ENCODE measurements at places on chromosomes 3 and 15.
A peak's percentile ranks its signal among the peaks of the same experiment; 100 is the strongest.

DNA sequence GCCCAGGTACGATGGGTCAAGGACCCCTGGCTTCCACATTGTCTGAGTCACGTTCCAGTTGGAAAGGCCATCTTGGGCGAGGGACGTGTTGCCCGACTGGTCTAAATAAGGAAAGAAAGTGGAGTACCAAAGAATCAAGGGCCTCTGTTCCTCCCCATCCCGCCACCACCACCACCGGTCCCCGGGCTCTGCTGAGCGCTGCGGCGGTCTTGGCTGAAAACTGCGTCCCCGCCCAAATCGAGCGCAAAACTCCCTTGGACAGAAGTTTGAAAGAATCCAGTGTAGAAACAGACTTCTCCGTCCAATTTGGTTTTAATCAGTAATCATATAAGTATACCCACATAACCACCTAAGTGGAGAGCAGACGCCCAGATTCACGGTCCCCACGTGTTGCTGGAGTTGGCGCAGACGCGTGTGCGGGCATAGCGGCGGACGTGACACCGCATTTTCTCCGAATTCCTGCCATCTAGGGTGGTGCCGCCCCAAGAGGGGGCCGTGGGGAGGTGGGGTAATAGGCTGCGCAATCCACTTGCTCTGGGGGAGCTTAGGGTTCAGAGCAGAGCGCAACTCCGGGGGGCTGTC is 243.8 kb upstream of the TOPAZ1 start:
- DNase-seq = peak; percentile 26

- no peak for DNase-seq
Measured at GRCh38 chr3:118244761-118245160, 789.9 kb downstream of the IGSF11 start.

- no peak for DNase-seq
Measured at GRCh38 chr3:184375747-184376461, 2.1 kb downstream of the THPO start.

DNA sequence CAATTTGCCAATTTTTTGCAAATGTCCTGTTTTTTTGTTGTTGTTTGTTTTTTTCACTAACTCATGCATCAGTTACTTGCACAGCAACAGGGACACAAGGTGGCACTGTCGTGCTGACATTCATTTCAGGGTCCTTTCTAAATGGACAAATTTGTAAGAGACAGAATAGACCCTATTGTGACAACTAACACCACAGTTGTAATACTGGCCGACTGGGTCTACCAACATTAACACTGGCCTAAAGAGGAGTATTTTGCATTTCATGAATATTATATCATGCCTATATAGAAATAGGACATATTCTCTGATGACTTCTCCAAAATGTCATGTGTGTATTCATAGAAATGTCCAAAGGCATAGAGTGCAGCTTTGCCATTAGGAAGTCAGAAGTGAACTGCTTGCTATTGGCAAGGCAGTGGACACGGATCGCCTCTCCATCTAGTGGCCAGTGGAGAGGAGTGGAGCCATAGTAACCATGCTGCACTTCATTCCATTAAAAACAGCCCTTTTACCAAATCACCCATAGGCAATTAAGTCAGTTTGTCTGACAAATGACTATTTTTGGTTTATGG is 54.8 kb downstream of the ZBTB20 start:
- peak; percentile 65 for DNase-seq

- DNase-seq = no peak
Measured at GRCh38 chr15:68330901-68331300, 53.4 kb downstream of the FEM1B start.

DNA sequence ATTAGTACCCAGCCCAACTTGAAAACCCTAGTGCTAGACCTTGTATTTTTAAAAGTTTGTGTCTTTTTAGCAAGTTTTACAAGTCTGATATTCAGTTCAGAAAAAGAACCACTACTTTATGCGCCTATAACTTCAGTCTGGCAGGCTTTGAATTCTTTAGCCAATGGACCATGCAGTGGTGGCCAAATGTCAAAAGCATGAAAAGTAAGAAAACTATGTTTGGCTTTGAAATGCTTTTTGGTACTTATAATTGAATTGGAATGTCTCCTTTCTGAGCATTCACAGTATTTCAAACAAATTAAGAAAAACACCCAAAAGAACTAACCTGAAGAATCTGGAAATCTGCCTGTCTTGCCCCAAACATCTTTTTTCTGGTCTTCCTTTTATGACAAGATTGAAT is 12.8 kb downstream of the WDR48 start:
- DNase-seq = no peak

GRCh38 chr3:72630327-72630968 is 217.8 kb downstream of the SHQ1 start:
- peak; percentile 88 for DNase-seq

DNA sequence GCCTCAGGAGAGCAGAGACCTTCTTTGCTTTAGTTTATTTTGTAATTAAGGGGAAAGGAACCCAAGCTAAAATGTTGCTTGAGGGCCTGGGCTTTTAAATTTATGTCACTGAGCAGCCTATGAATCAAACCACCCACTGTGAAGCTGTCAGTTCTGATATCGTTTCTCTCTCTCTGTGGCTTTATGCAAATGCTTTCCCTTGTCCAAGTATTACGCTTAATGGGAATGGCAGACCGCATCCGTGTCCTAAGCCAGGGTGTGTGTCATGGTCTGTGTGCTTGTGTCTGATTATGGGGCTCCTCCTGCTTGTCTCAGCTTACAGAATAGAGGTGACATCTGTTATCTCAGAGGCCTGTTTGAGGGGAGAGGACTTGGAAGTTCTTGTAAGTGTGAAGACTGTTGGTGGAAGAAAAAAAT is 82.4 kb downstream of the EBLN2 start:
- DNase-seq = peak; percentile 81

- no peak for DNase-seq
Measured at GRCh38 chr3:195758721-195759353, 38.1 kb downstream of the MUC20 start.

DNA sequence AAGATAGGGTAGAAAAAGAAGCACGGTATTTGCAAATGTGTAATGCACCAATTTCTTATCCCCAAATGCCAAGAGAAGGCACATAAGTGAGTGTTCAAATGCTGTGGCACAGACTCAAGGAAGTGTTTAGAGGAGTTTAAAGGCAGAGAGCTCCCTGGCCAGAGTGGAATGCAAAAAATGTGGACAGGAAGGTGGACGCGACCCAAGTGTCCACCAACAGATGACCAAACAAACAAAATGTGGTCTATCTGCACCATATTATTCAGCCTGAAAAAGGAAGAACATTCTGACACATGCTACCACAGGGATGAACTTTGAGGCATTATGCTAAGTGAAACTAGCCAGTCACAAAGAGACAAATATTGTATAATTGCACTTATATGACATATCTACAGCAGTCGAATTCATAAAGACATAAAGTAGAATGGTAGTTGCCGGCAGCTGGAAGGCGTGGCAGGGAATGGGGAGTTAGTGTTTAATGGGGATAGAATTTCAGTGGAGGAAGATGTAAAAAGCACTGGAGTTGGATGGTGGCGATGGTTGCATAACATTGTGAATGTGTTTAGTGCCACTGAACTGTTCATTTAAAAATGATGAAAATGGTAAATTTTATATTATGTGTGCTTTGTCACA is 126.6 kb downstream of the SRGAP3 start:
- no peak for DNase-seq

GRCh38 chr3:154242766-154243165 is 81.5 kb downstream of the DHX36 start:
- no peak for DNase-seq

- no peak for DNase-seq
Measured at GRCh38 chr15:88231909-88232644, 24.5 kb downstream of the NTRK3 start.

GRCh38 chr3:3579658-3580057 is 219.6 kb upstream of the LRRN1 start:
- DNase-seq = no peak

- DNase-seq = no peak
Measured at GRCh38 chr3:11289864-11290263, 17.7 kb downstream of the ATG7 start.

- DNase-seq = no peak
Measured at GRCh38 chr3:29627136-29628117, 346.6 kb downstream of the RBMS3 start.

DNA sequence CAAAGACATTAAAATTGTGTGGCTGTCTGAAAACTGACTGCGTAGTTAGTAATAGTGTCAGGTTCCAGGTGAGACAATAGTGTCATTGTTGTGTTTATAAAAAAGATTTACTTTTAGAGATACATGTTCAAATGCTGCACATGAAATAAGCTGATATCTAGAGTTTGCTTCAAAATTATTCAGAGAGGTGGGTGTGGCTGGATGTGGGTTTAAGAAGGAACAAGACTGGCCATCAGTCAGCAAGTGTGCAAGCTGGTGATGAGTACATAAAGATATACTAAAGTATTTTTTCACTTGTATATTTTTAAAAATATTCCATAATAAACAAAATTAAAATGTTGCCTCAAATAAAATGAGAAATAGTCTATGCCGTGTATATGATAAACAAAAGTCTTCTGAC is 190.6 kb downstream of the ARRDC4 start:
- no peak for DNase-seq

DNA sequence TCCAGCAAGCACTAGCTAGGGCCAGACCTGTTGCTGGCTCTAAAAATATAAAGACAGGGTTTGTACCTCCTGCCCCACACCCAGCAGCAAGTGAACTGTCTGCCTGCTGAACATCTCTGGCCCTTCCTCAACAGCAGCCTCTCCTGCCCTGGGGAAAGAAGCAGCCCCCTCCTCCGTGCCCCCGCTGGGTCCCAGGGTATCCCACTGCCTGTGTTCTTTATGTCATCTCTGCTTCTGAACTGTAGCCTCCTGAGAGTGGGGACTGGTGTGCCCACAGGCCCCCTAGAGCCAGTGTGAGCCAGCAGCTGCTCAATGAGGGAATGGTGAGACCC is 54.5 kb downstream of the ACAD9 start:
- no peak for DNase-seq

GRCh38 chr3:110493438-110494092 is 578.1 kb upstream of the NECTIN3 start:
- no peak for DNase-seq

DNA sequence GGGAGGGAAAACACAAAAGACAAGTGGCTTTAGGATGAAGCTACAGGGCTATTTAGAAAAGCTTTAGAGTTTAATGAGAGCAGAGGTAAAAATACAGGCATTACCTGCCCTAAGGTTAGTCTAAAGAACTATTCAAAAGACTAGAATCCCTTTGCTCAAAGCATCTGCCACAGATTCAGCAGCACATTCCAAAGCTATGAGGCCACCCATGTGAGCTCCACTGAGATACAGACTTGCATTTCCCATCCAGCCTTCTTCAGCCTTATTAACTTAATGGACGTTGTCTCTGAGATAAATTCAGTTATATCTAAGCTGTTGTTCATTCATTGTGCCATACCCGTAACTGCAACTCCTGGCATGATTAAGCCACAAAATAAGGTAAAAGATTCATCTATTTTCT is 25.4 kb downstream of the CXCR6 start:
- no peak for DNase-seq

GRCh38 chr15:67550522-67550921 is 8.0 kb downstream of the MAP2K5 start:
- DNase-seq = no peak

GRCh38 chr15:64739577-64740143 is 35.7 kb downstream of the RBPMS2 start:
- DNase-seq = no peak

GRCh38 chr3:141291559-141292355 is 60.1 kb downstream of the PXYLP1 start:
- no peak for DNase-seq

DNA sequence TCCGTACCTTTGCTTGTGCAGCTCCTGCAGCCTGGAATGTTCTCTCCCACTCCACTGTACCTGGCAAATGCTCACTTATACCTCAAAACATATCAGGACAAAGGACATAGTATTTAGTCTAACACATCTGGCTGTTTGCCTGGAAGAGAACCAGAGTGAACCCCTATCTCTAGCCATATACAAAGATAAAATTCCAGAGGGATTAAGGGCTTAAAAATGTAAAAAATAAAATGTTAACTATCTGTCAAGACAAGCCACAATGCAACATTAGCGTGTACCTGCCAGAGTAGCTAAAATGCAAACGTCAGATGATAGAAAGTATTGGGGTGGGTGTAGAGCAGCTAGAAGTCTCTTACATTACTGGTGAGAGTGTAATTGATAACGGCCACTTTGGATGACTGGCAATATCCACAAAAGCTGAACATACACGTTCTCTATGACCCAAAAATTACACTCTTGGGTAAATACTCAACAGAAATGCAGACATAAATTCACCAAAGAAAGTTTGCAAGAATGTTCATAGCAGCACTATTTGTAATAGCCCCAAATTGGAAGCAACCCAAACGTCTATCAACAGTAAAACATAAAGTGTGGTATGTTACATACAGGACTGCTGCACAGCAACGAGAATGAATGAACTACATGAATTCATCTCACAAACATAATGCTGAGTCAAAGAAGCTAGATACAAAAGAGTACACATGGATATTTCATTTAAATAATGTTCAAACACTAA is 18.2 kb upstream of the ADPGK start:
- no peak for DNase-seq

DNA sequence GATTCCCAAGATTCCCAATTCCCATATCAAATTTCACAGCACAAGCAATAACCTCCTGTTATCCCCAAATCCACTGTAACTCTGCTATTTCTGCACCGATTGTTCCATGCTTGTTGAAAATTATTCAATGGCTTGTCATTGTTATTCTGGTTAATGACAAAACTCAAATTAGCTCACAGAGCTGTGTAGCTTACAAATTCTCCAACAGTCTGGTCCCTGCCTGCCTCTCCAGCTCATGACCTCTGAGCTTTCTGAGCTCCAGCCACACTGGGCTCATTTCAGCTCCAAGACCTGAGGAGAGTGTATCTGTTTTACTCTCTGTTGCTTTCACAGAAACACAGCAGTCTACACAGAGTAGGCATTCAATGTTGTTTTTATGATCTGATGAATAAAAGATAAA is 3.3 kb downstream of the DPPA2 start:
- DNase-seq = no peak

DNA sequence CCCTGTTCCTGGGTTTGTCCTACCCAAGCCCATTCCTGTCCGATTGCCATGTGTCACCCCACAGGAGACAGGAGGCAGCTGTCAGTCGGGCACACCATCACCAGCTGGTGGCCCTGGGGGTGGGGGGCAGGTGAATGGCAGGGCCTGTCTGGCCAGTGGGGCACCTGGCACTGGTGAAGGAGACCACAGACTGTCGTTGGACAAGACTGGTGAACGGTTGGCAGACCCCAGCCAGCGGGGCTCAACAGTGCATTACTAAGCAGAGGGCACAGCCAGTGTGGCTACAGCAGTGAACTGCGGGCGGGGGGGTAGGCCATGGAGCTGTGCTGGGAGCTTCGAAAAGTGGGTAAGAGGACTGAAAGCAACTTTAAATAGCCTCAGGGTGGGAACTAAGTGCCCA is 2.1 kb downstream of the SEMA7A start:
- DNase-seq = no peak

- DNase-seq = peak; percentile 36
Measured at GRCh38 chr3:182041668-182042291, 330.1 kb downstream of the SOX2 start.

DNA sequence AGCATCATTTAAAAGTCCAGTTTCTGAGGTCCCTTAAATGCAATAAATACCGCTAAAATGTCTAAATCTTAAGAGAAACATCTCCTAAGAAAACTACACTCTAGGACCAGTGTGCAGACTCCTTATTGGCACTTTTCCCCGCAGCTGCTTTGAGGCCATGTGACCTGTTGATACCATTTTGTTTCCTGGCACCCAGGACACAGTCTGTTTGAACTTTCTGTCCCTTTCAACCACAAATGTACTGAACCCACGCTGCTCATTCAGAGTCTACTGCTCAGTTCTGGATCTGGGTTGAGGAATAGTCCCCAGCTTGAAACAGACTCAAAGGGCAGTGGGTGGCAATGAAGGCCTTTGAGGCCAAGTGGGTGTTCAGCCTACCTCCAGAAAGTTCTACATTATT is 17.1 kb downstream of the LDHAL6B start:
- no peak for DNase-seq

GRCh38 chr3:54069961-54070360 is 52.4 kb upstream of the CACNA2D3 start:
- no peak for DNase-seq
